GM13977 (cell line): ENCODE measurements at places on chromosomes 2 and 18.

GRCh38 chr18:76246590-76246989, 248.5 kb downstream of the ZNF516 start:
- DNase-seq, result no peak

- DNase-seq, result no peak
Observed at GRCh38 chr2:76516861-76517573, 806.3 kb upstream of the GCFC2 start.

DNA sequence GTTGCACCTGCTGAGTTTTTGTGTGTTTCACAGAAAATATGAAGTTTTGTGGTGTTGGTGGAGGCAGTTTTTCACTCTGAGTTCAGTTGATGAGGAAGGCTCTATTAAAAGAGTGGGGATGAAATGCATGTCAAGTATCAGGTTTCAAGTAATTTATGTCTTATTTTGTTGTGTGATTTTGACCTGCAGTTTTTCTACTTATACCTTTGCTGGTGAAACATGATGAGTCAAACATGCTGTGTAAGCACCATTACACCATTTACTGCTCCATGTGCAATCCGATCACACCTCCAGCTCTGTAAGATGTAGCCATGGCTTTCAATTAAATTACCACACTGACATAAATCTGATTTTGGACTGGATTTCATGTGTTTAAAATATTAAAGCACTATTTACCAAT, 174.5 kb upstream of the ZEB2 start:
- no peak for DNase-seq

GRCh38 chr18:59143441-59143840, 3.8 kb downstream of the SEC11C start:
- DNase-seq, result peak; percentile 57

- DNase-seq, result no peak
Observed at GRCh38 chr2:36367486-36367885, 11.9 kb downstream of the CRIM1 start.

- no peak for DNase-seq
Observed at GRCh38 chr18:2217356-2217755, 353.9 kb downstream of the METTL4 start.

GRCh38 chr2:288758-289361, 969 bp upstream of the ALKAL2 start:
- DNase-seq, result peak; percentile 32

DNA sequence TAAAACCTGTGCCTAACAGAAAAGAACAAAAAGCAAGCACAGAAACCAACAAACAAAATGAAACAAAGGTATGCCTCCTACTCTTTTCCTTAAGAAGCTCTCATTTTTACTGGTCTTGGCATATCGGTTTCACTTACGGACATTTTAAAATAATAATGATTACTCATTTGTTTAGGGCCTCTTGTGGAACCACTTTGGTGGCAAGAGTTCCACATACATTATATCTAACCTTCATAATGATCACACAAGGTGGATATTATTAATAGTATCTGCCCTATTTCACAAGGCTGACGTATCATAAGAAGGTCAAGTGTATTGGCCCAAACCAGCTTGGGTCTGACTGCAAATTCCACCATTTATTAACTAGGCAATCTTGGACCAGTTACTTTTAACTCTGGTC, 304.7 kb downstream of the TCF4 start:
- no peak for DNase-seq

GRCh38 chr2:239544143-239544917, 143.5 kb upstream of the HDAC4 start:
- DNase-seq, result no peak

DNA sequence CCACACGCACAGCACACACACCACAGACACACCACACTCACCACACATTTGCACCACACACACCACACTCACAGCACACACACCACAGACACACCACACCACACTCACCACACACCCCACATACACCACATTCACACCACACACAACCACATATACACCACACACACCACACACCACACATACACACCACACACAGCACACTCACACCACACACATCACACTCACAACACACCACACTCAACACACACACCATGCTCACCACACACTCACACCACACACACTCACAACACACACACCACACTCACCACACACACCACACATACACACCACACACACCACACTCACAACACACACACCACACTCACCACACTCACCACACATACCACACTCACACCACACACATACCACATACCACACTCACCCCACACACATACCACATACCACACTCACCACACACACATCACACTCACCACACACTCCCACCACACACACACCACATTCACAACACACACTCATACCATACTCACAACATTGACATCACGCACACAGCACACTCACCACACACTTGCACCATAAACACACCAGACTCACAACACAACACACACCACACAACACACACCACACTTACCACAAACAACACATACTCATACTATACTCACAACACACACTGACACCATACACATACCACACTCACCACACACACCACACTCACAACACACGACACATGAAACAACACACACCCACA, 60.0 kb downstream of the SDC1 start:
- DNase-seq, result no peak

DNA sequence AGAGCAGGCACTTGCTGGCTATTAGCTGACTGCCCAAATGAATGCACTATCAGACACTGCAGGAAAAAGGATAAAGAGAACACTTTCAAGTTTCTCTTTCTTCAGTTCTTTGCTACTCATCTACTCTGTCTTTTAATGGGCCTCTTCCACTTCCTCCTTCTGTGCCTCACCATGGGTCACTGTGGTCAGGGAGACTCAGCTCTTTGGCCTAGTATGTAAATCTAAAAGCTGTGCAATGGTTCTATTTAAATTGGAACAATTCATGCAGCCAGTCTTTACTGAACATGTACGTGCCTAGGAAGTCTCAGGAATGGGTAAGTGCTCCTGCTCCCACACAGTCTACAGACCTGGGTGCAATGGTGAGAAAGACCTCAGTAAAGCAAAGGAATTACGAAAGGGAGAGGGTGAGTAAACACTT, 79.1 kb upstream of the DNMT3A start:
- DNase-seq, result peak; percentile 53

DNA sequence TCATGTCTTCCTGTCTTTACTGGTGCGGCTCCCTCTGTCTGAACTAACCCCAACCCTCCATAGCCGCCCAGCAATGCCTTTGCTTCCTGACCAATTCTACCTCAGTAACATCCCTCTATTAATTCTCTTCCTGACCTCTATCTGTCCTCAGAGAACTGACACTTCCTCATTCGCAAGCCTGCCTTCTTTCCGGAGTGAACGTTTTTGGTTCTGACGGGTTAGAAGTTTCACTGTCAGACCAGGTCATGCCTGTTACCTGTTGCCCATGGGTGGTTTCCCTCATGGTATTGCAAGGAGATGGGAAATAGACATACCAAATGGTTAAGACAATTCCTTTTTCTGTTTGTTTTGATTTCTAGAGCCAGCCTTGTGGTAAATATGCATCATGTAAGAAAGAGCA, 453.4 kb upstream of the SLC14A2 start:
- DNase-seq, result no peak

DNA sequence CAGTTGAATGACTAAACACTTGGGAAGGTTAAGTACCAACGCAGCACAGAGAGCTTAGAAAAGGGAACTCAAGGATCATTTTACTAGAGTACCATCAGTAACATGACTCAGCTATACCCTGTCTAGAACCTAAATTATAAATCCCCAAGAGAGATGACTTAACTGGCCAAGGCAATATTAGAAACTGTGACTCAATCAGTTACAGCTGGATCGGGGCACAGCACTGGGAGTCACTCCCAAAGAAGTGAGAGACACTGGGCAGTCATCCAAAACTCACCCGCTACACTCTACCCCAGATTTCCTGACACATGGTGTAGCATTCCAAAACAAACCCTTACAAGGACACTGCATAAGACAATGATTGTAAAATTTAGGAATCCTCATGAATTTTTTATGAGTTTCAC, 17.7 kb downstream of the IWS1 start:
- DNase-seq, result peak; percentile 28

DNA sequence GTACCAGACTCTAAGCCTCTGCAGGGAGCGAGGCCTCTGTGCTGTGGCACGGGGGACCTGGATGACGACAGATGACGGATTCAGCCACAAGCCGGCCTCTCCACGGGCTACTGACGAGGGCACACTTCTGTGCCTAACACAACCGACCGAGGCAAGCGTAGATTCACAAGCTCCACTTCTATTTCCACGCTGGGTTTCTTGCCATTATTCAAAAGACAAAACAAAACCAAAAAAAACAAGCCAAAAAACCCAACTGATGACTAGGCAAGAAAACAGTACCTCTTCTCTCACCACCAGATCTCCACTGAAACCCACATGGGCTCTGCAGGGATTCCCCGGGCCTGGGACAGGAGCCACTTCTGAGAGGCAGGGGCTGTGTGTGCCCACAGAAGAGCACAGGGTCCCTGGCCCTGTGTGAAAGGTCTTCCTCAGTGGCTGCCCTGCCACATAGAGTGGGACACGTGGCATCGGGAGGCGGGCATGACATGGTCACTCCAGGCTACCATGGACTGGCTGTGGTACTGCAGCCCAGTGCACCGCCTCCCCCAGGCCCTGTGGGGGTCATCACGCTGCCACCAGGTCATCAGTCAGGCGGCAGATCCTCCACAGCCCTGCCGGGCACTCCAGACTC, 254.7 kb downstream of the HDAC4 start:
- peak; percentile 77 for DNase-seq

- no peak for DNase-seq
Observed at GRCh38 chr2:27051902-27052645, 606 bp downstream of the AGBL5 start.

GRCh38 chr2:182818501-182818900, 47.9 kb downstream of the FRZB start:
- no peak for DNase-seq

- DNase-seq, result no peak
Observed at GRCh38 chr2:146661473-146662096, 1183.2 kb upstream of the ACVR2A start.

GRCh38 chr18:58991167-58991798, 126.6 kb downstream of the ZNF532 start:
- DNase-seq, result peak; percentile 45

DNA sequence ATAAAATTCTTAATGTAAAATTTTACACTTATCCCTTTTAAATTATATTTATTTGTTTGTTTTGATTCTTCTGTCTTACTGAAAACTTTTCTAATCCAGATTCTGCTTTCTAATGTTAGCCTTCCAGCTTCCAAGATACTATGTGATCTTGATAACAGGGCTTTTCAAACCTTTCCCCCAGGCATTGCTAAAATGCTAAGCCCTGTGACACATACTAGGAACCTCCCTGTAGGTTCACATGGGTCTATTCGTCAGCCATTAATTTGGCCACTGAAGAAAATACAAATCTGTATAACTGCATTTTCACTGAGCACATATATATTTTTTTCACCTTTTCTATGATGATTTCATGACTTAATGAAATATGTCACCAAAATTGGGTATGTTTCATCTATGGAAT, 92.8 kb upstream of the MAP4K3 start:
- no peak for DNase-seq

DNA sequence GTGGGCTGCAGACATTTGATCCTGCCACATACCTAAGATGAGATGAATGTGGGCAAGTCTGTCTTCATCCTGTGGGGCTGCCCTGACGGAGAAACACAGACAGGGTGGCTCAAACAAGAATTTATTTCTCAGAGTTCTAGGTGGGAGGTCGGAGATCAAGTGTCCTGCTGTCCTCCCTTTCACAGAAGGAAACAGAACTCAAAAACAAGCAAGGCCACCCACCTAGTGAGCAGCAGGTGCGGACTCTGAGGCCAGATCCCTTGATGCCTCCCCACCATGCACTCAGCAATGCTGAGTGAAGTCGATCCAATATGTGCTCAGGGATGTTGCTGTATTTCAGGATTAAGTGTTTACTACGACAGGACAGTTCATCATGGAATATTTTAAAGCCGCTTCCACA, 63.0 kb upstream of the SNTG2 start:
- DNase-seq, result no peak

GRCh38 chr2:162123806-162124758, 28.0 kb downstream of the GCG start:
- peak; percentile 56 for DNase-seq

- DNase-seq, result no peak
Observed at GRCh38 chr2:165586019-165586418, 116.5 kb downstream of the CSRNP3 start.

GRCh38 chr2:162994718-162995117, 156.2 kb upstream of the KCNH7 start:
- no peak for DNase-seq

- DNase-seq, result no peak
Observed at GRCh38 chr2:26223018-26223417, 21.4 kb downstream of the HADHA start.

GRCh38 chr2:234691214-234691575, 194.3 kb upstream of the ARL4C start:
- no peak for DNase-seq

DNA sequence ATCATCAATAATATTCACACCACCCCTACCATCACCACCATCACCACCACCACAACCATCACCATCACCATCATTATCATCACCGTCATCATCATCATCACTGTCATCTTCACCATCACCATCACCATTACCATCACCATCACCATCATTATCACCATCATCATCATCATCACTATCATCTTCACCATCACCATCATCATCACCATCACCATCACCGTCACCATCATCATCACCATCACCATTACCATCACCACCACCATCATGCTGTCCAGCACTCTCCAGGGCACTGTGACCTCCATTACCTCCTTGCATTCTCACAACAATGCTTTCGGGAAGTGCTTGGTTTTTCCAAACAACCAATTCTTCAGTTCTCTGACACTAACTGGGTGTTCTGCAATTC, 13.1 kb upstream of the TEX44 start:
- DNase-seq, result no peak

GRCh38 chr18:37276111-37276890, 289.3 kb downstream of the CELF4 start:
- no peak for DNase-seq

DNA sequence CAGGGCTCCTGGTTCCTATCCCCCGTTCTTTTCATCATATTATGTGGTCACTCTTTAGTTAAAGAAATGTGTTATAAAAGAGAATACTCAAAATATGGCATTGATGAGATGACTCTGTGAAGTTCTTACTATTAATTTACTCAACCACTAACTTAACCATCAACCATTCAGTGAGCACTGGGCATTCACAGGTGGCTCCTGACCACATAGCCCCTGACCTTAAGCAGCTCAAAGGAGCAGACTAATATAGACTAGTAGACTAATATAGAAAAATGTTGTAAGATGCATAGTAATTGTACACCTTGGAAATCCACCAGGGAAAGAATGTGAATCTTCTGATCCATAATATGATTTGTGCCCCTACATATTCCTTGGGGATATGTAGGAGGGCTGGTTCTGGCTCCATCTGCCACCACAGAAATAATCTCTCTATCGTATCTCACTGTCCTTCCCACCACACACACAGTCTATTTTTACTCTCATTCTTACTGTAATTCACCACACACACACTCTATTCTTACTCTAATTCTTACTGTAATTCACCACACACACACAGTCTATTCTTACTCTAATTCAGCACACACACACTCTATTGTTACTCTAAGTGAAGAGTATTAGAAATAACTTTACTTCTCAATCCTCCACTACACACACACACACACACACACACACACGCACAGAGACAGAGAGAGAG, 188.9 kb upstream of the ITGA4 start:
- DNase-seq, result no peak
